ENCODE measurements at places on chromosomes 12 and 14. TPM values are rescaled to one million over a fixed set of nuclear protein-coding genes. Genes with fewer than 3 reads are reported as not detected.

KCNC2 gene
- total RNA-seq = not detected

- no peak for DNase-seq
- H3K4me3 ChIP-seq = no peak overlapping the region
- H3K27ac ChIP-seq = no peak overlapping the region
- no peaks in the 10 kb centered on the region for H3K4me1 ChIP-seq
- H3K27me3 ChIP-seq = peaks cover 8% of the 10 kb centered on the region
- H3K36me3 ChIP-seq = no peaks in the 10 kb centered on the region
These were observed 9.8 kb upstream of the IQSEC3 start for GRCh38 chr12:56683-57346.

DNA sequence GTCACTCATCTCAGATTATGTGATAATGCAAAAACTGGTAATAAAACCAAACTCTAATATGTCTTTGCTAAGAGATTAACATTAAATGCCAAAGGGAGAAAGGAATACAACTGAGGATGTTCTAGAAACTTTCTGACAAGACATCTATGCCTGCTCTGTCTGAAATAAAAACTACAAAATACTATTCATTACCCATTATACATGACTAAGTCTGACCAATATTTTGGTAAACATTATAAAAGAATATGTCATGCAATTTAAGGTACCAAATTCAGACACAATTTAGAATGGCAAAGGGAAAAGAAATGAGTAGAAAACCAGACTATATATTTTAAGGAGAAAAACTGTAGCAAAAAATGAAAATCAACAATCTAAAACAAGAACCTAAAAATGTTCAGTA is 39.5 kb downstream of the UBR7 start:
- H3K27me3 ChIP-seq = no peaks in the 10 kb centered on the region
- H3K36me3 ChIP-seq = peaks cover 58% of the 10 kb centered on the region

- H3K4me3 ChIP-seq = no peak overlapping the region
- H3K27me3 ChIP-seq = no peaks in the 10 kb centered on the region
- no peak overlapping the region for H3K27ac ChIP-seq
- H3K4me1 ChIP-seq = no peaks in the 10 kb centered on the region
These were observed 73.9 kb downstream of the SYT1 start for GRCh38 chr12:78938341-78939084.

DNA sequence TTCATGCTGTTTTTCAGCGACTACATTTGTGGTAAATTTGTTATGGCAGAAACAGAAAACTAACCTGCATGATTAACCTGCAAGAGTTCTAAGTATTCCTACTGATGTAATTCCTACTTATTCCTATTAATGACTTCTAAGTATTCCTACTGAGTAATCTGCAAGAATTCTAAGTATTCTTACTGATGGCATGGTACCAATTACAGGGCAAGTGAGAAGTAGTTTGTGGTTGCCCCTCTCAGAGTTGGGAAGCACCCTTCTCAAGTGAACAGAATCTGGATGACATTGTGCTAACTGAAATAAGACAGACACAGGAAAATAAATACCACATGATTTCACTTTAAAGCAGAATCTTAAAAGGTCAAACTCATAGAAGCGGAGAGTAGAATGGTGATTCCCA is 100.9 kb upstream of the CPNE8 start:
- no peaks in the 10 kb centered on the region for H3K4me1 ChIP-seq
- H3K36me3 ChIP-seq = no peaks in the 10 kb centered on the region
- H3K27ac ChIP-seq = no peak overlapping the region
- H3K27me3 ChIP-seq = no peaks in the 10 kb centered on the region

DNA sequence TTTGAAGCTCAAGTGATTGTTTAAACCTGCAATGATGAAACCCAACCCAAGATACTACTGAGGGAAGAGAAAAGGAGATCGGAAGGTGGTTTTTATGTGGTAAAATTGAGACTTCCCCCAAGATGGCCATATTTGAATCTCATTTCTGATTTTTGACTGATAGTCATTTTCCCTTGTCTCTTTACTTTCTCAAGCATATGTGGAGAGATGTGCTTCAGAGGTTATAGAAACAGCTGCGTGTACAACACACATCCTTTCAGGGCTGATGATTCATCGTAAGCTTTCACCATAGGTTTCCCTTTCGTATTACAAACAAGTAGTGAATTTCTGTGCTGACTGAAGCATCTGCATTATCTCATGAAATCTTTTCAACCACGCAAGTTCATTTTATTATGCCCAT is 276.2 kb downstream of the EMP1 start:
- H3K4me3 ChIP-seq = no peak overlapping the region
- no peaks in the 10 kb centered on the region for H3K36me3 ChIP-seq
- no peak overlapping the region for H3K27ac ChIP-seq
- DNase-seq = no peak

- no peak overlapping the region for H3K27ac ChIP-seq
- no peak overlapping the region for H3K4me3 ChIP-seq
- DNase-seq = peak; percentile 70
These were observed 72.8 kb downstream of the SLCO1B3 start for GRCh38 chr12:20883288-20883687.

DNA sequence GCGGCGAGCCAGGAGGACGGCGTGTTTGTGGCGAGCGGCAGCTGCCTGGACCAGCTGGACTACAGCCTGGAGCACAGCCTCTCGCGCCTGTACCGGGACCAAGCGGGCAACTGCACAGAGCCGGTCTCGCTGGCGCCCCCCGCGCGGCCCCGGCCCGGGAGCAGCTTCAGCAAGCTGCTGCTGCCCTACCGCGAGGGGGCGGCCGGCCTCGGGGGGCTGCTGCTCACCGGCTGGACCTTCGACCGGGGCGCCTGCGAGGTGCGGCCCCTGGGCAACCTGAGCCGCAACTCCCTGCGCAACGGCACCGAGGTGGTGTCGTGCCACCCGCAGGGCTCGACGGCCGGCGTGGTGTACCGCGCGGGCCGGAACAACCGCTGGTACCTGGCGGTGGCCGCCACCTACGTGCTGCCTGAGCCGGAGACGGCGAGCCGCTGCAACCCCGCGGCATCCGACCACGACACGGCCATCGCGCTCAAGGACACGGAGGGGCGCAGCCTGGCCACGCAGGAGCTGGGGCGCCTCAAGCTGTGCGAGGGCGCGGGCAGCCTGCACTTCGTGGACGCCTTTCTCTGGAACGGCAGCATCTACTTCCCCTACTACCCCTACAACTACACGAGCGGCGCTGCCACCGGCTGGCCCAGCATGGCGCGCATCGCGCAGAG is 873 bp downstream of the PLXNC1 start:
- no peak for DNase-seq
- H3K36me3 ChIP-seq = no peaks in the 10 kb centered on the region
- H3K27me3 ChIP-seq = no peaks in the 10 kb centered on the region

- H3K4me3 ChIP-seq = no peak overlapping the region
- no peak for DNase-seq
- no peak overlapping the region for H3K27ac ChIP-seq
- H3K4me1 ChIP-seq = peaks cover 27% of the 10 kb centered on the region
- no peaks in the 10 kb centered on the region for H3K36me3 ChIP-seq
These were observed 58.0 kb downstream of the ZNF664 start for GRCh38 chr12:124031058-124031457.

DNA sequence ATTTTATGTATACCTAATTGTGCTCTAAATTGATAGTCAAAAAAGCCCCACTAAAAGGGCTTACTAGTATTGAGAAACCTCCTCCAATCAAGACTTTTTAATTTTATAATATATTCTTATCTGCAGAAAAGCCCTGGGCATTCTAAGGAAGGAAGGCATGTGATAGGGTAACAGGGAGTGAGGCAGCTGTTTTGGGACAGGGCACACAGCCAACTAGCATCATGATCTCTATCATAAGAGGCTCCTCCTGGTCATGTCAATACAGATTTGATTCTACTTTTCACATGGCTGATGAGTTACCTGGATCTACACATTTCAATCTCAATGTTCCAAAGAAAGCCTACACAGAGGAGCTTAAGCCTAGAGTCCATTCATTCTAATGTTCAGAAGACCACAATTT is 9.1 kb downstream of the ADAM20 start:
- no peaks in the 10 kb centered on the region for H3K4me1 ChIP-seq
- no peaks in the 10 kb centered on the region for H3K27me3 ChIP-seq
- H3K27ac ChIP-seq = no peak overlapping the region
- DNase-seq = no peak
- H3K4me3 ChIP-seq = no peak overlapping the region
- H3K36me3 ChIP-seq = peaks cover 3% of the 10 kb centered on the region

DNM1L gene
- total RNA-seq = 86.1 TPM

DNA sequence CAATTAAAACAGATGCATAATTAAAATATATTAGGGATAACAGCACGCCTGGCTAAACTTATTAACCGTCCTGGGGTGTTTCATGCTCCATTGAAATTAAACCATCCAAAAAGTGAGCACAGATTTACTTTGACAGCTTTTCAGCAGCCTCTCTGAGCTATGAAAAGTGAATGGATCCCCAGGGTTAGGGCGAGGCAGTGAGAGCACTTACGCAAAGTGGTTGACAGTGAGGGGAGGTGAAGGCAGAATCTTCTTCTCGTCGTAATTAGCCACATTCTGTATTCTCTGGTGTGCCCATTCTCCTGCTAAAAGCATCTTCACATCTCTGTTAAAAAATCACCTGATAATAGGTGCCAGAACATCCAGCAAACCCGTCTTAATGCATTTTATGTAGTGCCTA is 1.9 kb downstream of the TMTC2 start:
- no peak overlapping the region for H3K4me3 ChIP-seq
- H3K36me3 ChIP-seq = no peaks in the 10 kb centered on the region
- no peaks in the 10 kb centered on the region for H3K4me1 ChIP-seq

DNA sequence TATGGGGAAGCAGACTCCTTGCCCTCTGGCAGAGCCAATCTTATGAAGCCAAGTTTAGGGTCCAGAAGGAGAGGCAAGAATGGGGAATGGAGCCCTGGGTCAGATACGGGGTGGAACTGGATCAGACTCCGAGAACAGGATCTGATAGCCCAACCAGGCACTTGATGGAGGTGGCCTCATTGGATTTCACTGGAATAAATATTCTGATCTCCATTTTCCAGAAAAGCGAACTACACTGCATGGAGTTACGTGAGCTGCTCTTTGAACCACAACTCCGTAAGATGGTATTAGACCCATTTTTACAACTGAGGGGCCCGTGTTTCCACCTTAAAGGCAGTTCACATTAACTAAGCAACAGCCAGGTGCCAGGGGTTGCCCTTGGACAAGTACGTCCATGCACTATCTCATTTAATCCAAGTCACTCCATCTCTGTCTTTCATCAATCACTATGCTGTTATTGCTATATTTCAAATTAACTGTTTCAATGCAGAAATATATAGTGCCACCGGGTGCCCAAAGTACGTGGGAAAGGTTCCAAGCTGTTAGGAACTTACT is 155.2 kb downstream of the BCL11B start:
- H3K4me1 ChIP-seq = no peaks in the 10 kb centered on the region
- H3K27me3 ChIP-seq = peaks cover 7% of the 10 kb centered on the region
- no peak for DNase-seq
- no peaks in the 10 kb centered on the region for H3K36me3 ChIP-seq
- no peak overlapping the region for H3K27ac ChIP-seq

GRCh38 chr14:61130512-61131260 is 149.6 kb downstream of the SLC38A6 start:
- no peak overlapping the region for H3K4me3 ChIP-seq
- peaks cover 8% of the 10 kb centered on the region for H3K4me1 ChIP-seq
- DNase-seq = no peak
- no peak overlapping the region for H3K27ac ChIP-seq
- no peaks in the 10 kb centered on the region for H3K27me3 ChIP-seq

GRCh38 chr12:120529641-120530417 is 871 bp upstream of the COQ5 start:
- DNase-seq = no peak
- H3K4me1 ChIP-seq = peaks cover 5% of the 10 kb centered on the region
- no peaks in the 10 kb centered on the region for H3K27me3 ChIP-seq
- H3K36me3 ChIP-seq = no peaks in the 10 kb centered on the region
- peak overlapping the region; percentile 94 for H3K4me3 ChIP-seq

DNA sequence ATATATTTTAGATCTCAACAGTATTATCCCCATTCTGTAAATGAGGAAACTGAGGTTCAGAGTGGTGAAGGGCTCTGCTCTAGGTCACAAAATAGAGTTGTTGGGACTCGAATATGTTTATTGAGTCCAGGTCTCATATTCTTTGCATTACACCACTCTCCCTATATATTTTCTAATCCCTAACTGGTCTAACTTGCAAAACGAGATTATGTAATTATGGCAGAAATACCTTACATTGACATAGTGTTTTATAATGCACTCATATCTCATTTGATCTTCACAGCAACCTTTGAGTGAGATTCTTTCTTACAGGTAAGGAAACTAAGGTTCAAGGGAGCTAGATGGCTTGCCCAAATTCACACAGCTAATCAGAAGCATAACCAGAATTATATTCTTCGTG is 106.9 kb upstream of the LRIG3 start:
- no peaks in the 10 kb centered on the region for H3K4me1 ChIP-seq
- no peak for DNase-seq
- H3K36me3 ChIP-seq = no peaks in the 10 kb centered on the region
- no peak overlapping the region for H3K4me3 ChIP-seq
- H3K27ac ChIP-seq = no peak overlapping the region

DNA sequence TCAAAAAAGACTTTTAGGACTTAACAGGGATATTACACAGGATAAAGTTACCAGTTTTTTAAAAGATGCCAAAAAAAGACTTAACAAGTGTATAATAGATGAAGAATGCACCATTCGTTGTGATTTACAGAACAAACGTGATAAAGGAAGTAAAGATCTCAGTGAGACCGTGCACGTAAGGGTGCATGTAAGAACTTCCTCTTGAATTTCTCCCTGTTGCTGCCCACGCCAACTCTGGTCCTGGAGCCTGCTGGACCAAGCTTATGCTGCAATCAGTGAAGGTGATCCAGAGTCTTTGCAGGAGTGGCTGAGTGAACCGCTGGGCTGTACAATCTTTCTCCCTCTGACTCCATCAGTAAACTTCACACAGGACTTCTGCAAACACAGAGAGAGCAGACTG is 593.7 kb downstream of the TMEM121 start:
- H3K4me1 ChIP-seq = no peaks in the 10 kb centered on the region
- no peaks in the 10 kb centered on the region for H3K36me3 ChIP-seq
- no peaks in the 10 kb centered on the region for H3K27me3 ChIP-seq
- no peak overlapping the region for H3K27ac ChIP-seq
- H3K4me3 ChIP-seq = no peak overlapping the region
- no peak for DNase-seq

DNA sequence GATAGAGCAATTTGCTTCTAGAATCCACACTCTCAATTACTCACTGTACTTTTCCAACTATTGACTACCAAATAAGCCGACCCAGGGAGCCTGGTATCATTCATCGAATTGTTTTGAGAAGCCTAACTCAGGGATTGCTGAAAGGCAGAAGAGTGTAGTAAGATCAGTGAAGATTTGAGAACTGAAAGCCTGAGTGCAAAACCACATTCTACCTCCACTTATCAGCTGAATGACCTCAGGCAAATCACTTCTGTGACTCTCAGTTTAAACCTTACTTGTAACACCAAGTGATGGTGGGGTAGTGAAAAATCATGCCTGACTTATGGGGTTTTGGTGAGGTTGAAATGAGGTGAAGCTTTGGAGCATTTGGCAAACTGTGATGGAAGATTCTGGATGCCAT is 126.1 kb upstream of the MAX start:
- H3K4me3 ChIP-seq = no peak overlapping the region
- no peak for DNase-seq
- no peaks in the 10 kb centered on the region for H3K27me3 ChIP-seq
- H3K4me1 ChIP-seq = peaks cover 9% of the 10 kb centered on the region

All from thoracic aorta (tissue), 2 donors.